Daoy (cell line): ENCODE measurements at places on chromosomes 7 and 10. TPM values are rescaled to one million over a fixed set of nuclear protein-coding genes. Genes with fewer than 3 reads are reported as not detected.

- DNase-seq, result peak; percentile 22
Measured at GRCh38 chr7:85554236-85555178, 367.7 kb upstream of the SEMA3D start.

DNA sequence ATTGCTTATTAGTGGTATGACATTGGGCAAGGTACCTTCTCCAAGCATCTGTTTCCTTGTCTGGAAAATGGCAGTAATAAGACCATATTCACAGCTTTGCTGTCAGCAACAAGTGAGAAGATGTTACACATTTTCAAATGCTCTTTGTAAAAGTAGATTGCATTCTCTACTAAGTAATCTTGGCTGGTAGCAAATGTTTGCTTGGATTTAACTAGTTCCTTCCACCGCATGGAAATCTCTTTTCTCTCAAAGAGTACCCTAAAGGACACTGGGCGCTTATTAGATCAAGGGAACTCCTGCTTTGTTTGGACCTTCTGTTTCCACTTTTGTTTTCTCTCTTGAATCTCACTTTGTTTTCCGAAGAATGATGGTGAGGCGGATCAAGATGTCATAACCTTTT, 185.2 kb upstream of the BMPER start:
- DNase-seq, result no peak

DNA sequence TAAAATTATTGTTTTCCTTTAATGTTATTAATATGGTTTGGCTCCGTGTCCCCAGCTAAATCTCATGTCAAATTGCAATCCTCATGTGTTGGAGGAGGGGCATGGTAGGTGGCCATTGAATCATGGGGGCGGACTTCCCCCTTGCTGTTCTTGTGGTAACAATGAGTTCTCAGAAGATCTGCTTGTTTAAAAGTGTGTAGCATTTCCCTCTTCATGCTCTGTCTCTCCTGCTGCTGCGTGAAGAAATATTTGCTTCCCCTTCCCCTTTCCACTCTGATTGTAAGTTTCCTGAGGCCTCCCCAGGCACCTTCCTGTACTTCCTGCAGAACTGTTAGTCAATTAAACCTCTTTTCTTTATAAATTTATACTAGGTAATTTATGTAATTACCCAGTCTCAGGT, 27.5 kb downstream of the VIM start:
- no peak for DNase-seq

GRCh38 chr7:156625580-156625979, 15.0 kb upstream of the RNF32 start:
- no peak for DNase-seq

GRCh38 chr7:118836933-118837332, 612.4 kb downstream of the ANKRD7 start:
- DNase-seq, result no peak

- peak; percentile 91 for DNase-seq
Measured at GRCh38 chr7:132464740-132465139, 111.5 kb downstream of the PLXNA4 start.

GRCh38 chr7:22730921-22731654, 4.1 kb downstream of the IL6 start:
- peak; percentile 98 for DNase-seq

DNA sequence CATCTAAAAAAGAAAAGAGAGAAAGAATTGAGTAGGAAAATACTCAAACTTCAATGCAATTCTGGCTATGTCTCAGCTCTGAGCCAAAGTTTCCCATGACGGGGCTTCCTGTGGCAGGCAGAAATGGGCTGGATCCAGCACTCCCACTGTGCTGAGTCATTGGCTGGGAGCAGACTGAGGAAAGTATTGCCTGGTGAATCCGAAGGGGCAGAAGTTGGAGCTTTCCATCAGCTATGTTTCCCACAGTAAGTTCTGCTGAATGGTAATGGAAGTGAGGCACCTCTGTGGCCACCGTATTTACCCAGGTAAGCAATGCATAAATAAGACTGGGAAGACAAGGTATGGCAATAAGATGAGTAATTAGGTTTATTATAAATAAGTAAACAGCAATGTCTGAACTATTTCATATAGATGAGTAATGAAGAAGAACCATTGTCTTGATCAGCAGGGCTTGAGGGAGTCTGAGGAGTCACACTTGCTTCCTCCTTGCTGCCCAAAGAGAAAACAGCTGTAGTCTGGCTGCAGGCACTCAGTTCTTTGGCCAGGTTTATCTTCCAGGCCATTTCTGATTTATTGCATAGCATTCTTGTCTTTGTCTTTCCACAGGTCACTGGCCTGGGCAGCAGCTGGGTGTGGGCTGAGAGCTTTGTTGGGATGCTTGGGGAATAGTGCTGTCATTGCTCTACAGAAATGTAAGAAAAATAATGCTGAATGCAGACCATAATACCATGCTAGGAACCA, 255.3 kb downstream of the DNAJB9 start:
- DNase-seq, result no peak

DNA sequence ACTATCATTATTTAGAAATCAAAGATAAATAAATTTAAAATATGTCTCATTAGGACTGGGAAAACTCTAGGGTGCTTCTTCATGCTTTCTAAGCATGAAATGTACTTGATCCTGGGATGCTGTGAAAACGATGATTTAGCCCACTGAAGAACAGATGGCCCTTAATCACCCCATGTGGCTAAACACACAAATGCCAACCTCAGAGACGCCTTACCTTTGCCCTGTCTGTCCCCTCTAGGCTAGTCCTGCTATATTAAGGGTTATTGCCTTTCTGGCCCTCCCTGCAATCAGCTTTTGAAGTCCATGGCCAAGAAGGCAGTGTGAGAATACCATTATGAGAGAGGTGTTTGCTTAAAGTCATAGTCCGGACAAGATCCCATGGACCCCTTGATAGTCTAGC, 217.2 kb downstream of the TWIST1 start:
- DNase-seq, result no peak

DNA sequence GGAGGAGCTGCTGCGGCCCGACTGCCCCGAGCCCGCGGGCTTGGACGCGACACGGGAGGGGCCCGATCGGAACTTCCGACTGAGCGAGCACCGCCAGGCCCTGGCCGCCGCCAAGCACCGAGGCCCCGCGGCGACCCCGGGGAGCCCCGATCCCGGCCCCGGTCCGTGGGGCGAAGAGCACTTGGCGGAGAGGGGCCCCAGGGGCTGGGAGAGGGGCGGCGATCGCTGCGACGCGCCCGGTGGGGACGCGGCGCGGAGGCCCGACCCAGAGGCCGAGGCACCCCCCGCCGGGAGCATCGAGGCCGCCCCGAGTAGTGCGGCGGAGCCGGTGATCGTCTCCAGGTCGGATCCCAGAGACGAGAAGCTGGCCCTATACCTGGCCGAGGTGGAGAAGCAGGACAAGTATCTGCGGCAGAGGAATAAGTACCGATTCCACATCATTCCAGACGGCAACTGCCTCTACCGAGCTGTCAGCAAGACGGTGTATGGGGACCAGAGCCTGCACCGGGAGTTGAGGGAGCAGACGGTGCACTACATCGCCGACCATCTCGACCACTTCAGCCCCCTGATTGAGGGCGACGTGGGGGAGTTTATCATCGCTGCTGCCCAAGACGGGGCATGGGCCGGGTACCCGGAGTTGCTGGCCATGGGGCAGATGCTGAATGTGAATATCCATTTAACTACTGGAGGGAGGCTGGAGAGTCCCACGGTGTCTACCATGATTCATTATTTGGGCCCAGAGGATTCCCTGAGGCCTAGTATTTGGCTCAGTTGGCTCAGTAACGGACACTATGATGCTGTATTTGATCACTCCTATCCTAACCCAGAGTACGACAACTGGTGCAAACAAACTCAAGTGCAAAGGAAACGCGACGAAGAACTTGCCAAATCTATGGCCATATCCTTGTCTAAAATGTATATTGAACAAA, 1.4 kb downstream of the OTUD1 start:
- DNase-seq, result peak; percentile 39

Gene DHTKD1
- 6.8 and 33.4 TPM in 2 replicates for total RNA-seq

Gene ZNF777
- total RNA-seq, result 8.2 and 11.4 TPM in 2 replicates

Gene EIF4EBP2
- 18.5 and 19.2 TPM in 2 replicates for total RNA-seq

Gene IFIT3
- total RNA-seq, result 28.3 and 31.5 TPM in 2 replicates
